ENCODE measurements at places on chromosomes 1 and 21. TPM values are rescaled to one million over a fixed set of nuclear protein-coding genes. Genes with fewer than 3 reads are reported as not detected.
A peak's percentile ranks its signal among the peaks of the same experiment; 100 is the strongest.

SERINC2 gene
- polyA plus RNA-seq = 5.4 TPM

PRSS38 gene
- polyA plus RNA-seq = not detected

GRCh38 chr1:14915356-14916054, 238.0 kb upstream of the TMEM51 start:
- DNase-seq = peak; percentile 44

- DNase-seq = peak; percentile 97
Observed at GRCh38 chr21:29024474-29025327, at the start of gene USP16. USP16 (plus strand) TSS chr21:29024668; CDS start chr21:29027914, 3,246 bp downstream.

GRCh38 chr1:241355311-241356010, 1.5 kb downstream of the RGS7 start:
- DNase-seq = no peak

- DNase-seq = no peak
Observed at GRCh38 chr1:78688697-78689096, 39.1 kb downstream of the IFI44 start.

- DNase-seq = no peak
Observed at GRCh38 chr1:175415129-175415712, 222.6 kb upstream of the KIAA0040 start.

Measured in heart left ventricle (tissue), 16 donors.